Muscle of leg (tissue), 16 donors: ENCODE measurements at places on chromosomes 1 and 21. TPM values are rescaled to one million over a fixed set of nuclear protein-coding genes. Genes with fewer than 3 reads are reported as not detected.

GRCh38 chr1:244599937-244600350 is 53.0 kb upstream of the DESI2 start:
- H3K4me3 ChIP-seq = no peak overlapping the region
- H3K4me1 ChIP-seq = no peaks in the 10 kb centered on the region
- H3K27me3 ChIP-seq = no peaks in the 10 kb centered on the region
- DNase-seq = no peak
- no peak overlapping the region for H3K27ac ChIP-seq
- H3K36me3 ChIP-seq = no peaks in the 10 kb centered on the region

DNA sequence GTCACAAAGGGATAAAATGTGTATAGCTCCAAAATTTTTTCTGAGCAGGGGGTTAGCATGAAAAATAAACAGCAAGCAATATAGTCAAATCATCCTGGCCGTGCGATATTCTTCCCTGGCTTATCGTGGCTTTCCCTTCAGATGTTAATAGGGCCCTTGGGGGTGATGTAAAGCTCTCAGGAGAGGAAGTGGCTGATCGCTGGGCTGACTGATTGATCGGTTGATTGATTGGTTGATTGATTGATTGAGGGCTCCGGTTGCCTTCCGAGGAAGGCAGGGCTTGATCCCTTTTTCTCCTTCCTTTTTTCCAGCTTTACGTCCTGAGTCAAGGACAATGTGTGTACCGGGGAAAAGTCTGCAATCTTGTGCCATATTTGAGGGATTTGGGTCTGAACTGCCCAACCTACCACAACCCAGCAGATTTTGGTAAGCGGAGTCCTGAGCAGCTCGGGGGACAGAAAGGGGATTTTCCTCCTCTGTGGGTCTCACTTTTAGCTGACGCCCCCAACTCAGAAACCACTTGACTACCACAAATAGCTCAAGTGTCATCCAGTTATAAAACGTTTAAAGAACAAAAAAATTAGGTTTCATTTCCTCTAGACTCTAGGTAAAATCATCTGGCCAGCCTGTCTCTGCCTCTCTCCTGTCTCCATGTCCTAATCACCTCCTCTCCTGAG is 29.5 kb downstream of the TFF3 start:
- H3K27me3 ChIP-seq = no peaks in the 10 kb centered on the region
- H3K4me1 ChIP-seq = no peaks in the 10 kb centered on the region
- no peak for DNase-seq
- H3K4me3 ChIP-seq = no peak overlapping the region
- no peak overlapping the region for H3K27ac ChIP-seq

- H3K27ac ChIP-seq = no peak overlapping the region
- H3K4me3 ChIP-seq = no peak overlapping the region
- H3K4me1 ChIP-seq = peaks cover 10% of the 10 kb centered on the region
- H3K27me3 ChIP-seq = no peaks in the 10 kb centered on the region
These were observed 30.5 kb upstream of the THEM4 start for GRCh38 chr1:151939779-151940178.

PPM1J gene
- total RNA-seq = 2.1 TPM

NEXN gene
- total RNA-seq = 57.9 TPM
